ENCODE measurements at places on chromosomes 7 and 10. TPM values are rescaled to one million over a fixed set of nuclear protein-coding genes. Genes with fewer than 3 reads are reported as not detected.

The ABCB4 gene
- 6.7 TPM for total RNA-seq

The CREB5 gene
- 0.92 TPM for total RNA-seq

The MRPL43 gene
- total RNA-seq: 53.3 TPM

The RARRES2 gene
- 149 TPM for total RNA-seq

The CYP2E1 gene
- 0.93 TPM for total RNA-seq

The PRTFDC1 gene
- 3.1 TPM for total RNA-seq

DNA sequence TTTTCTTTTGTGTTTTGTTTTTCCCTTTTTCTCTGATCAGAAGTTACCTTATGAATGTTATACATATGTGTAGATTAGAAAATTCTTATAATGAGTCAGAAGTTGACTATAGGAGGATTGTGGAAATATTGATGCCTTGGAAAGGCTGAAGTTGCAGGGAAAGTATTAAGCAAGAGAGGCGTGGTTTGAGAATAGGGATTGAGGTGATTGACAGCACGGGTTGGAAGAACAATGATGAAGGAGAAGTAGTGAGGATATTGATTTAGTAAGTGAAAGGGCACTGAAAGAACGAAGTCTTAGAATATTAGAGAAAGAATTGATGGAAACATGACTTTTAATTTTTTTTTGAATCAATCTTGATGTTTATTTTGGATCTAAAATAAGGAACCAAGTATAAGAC is 176.0 kb downstream of the EXOC4 start:
- H3K4me1 ChIP-seq: no peaks in the 10 kb centered on the region
- no peaks in the 10 kb centered on the region for H3K36me3 ChIP-seq
- no peak for DNase-seq
- H3K4me3 ChIP-seq: no peak overlapping the region
- H3K27me3 ChIP-seq: no peaks in the 10 kb centered on the region
- no peak overlapping the region for H3K27ac ChIP-seq

- no peak for DNase-seq
- no peak overlapping the region for H3K27ac ChIP-seq
- H3K36me3 ChIP-seq: no peaks in the 10 kb centered on the region
Measured at GRCh38 chr10:6514180-6514579, 65.9 kb downstream of the PRKCQ start.

GRCh38 chr10:93106631-93107072 is 33.0 kb downstream of the CYP26A1 start:
- H3K4me3 ChIP-seq: no peak overlapping the region
- no peak overlapping the region for H3K27ac ChIP-seq
- H3K4me1 ChIP-seq: peaks cover 4% of the 10 kb centered on the region
- no peak for DNase-seq
- no peaks in the 10 kb centered on the region for H3K27me3 ChIP-seq
- H3K36me3 ChIP-seq: no peaks in the 10 kb centered on the region

DNA sequence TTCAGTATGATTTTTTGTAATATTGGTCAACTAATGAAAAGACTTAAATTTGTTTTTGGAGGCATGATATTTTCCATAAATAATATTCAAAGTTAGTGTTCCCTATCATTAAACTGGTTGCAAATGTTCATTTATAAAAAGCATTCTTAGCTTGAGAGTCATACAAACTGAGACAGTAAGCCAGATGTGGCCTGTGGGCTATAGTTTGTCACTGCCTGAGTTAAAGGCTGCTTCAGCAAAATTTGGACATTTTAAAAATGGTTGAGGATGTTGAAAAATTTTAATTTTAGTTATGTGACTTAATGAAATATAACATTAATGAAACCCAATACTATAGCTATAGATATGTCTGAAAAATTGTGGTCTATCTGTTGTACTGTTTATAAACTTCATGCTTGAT is 180.2 kb upstream of the CACNA2D1 start:
- H3K4me1 ChIP-seq: no peaks in the 10 kb centered on the region
- H3K27ac ChIP-seq: no peak overlapping the region
- DNase-seq: no peak
- H3K4me3 ChIP-seq: no peak overlapping the region

GRCh38 chr10:84156009-84156408 is 16.7 kb downstream of the GHITM start:
- no peak for DNase-seq
- no peaks in the 10 kb centered on the region for H3K27me3 ChIP-seq
- no peak overlapping the region for H3K27ac ChIP-seq
- H3K36me3 ChIP-seq: peaks cover 11% of the 10 kb centered on the region

- peak; percentile 68 for DNase-seq
- H3K27me3 ChIP-seq: no peaks in the 10 kb centered on the region
- H3K27ac ChIP-seq: peak overlapping the region; percentile 48
- peak overlapping the region; percentile 89 for H3K4me3 ChIP-seq
- H3K4me1 ChIP-seq: peaks cover 41% of the 10 kb centered on the region
Measured at GRCh38 chr7:194252-195009, 2.1 kb downstream of the FAM20C start.

DNA sequence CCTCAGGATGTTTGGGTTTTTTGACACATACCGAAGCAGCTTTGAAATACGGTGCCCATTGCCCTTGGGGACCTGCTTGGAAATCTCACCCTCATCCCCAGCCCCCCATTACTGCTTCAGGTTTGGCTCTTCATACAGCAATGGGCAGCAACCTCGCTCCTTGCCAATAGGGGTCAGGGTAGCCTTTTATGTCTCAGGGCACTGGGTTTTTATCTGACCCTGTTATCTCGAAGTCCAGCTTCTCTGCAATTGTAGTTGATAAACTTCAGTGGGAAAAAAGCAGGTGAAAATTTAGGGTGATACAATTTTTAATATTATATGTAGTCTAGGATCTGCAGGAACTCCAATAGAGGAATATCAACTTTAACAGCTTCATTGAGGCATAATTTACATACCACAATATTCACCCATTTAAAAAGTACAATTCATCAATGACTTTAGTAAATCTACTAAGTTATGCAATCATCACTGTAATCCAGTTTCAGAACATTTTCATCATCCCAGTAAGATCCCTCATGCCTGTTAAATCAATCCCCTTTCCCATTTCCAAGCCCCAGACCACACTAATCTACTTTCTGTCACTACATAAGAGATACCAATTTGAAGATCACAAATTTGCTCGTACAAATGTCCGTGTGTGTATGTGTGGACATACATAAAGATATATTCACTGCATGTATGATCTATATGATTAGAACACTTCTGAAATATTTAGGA is 386.2 kb downstream of the KCNMA1 start:
- no peaks in the 10 kb centered on the region for H3K36me3 ChIP-seq
- H3K4me3 ChIP-seq: no peak overlapping the region
- H3K27ac ChIP-seq: no peak overlapping the region
- no peak for DNase-seq
- peaks cover 55% of the 10 kb centered on the region for H3K4me1 ChIP-seq

DNA sequence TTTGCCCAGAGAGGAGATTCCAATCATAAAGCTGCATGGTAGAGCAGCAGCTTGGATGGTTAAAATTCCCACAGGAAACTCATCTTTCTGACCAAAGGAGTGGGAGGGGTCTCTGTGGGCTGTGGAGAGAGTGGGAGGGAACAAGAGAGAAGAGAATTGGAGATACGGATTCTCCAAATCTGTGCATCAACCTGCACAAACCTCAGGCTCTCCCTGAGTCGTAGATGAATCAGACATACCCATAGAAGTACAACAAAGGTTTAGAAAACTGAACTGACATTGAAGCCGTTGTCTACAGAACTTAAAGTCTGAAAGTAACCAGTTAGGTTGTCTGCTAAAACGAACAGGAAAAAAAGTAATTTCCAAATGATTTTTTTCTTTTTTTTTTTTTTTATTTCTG is 41.9 kb downstream of the CYCS start:
- H3K36me3 ChIP-seq: no peaks in the 10 kb centered on the region
- DNase-seq: no peak
- no peaks in the 10 kb centered on the region for H3K4me1 ChIP-seq
- H3K27ac ChIP-seq: no peak overlapping the region
- H3K4me3 ChIP-seq: no peak overlapping the region

GRCh38 chr10:102713539-102713813 is 721 bp downstream of the ARL3 start:
- H3K36me3 ChIP-seq: no peaks in the 10 kb centered on the region
- peaks cover 36% of the 10 kb centered on the region for H3K4me1 ChIP-seq
- H3K4me3 ChIP-seq: peak overlapping the region; percentile 78

DNA sequence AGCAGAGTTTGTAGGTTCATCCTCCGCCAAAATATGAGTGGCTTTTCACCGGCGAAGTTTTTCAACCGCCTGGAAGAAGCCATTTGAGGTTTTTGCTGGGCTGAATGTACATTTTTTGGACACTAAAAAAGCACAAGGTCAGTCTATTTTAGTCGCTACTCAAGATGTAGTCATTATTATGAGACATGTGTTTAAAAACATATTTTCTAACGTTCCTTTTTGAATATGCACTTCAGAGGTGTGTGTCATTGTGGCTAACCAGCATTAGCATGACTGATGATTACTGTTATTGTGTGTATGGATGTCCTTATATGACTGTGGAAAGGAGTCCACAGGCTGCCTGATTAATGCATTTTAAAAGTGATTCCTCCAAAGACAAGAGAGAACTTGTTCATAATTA is 605.4 kb downstream of the INHBA start:
- H3K36me3 ChIP-seq: no peaks in the 10 kb centered on the region
- no peak overlapping the region for H3K4me3 ChIP-seq
- no peaks in the 10 kb centered on the region for H3K4me1 ChIP-seq
- no peak for DNase-seq
- H3K27ac ChIP-seq: no peak overlapping the region
- H3K27me3 ChIP-seq: no peaks in the 10 kb centered on the region

GRCh38 chr10:47305566-47305965 is 5.6 kb downstream of the GDF10 start:
- H3K27me3 ChIP-seq: no peaks in the 10 kb centered on the region

GRCh38 chr7:47405286-47405904 is 176.5 kb downstream of the TNS3 start:
- DNase-seq: no peak
- peak overlapping the region; percentile 33 for H3K27ac ChIP-seq
- H3K4me3 ChIP-seq: no peak overlapping the region
- peaks cover 6% of the 10 kb centered on the region for H3K4me1 ChIP-seq
- H3K36me3 ChIP-seq: peaks cover 15% of the 10 kb centered on the region

- no peaks in the 10 kb centered on the region for H3K4me1 ChIP-seq
- no peaks in the 10 kb centered on the region for H3K36me3 ChIP-seq
- H3K27ac ChIP-seq: no peak overlapping the region
- H3K4me3 ChIP-seq: no peak overlapping the region
Measured at GRCh38 chr7:84529480-84530205, 335.1 kb upstream of the SEMA3A start.

GRCh38 chr10:11409357-11409756 is 202.1 kb downstream of the USP6NL start:
- H3K4me3 ChIP-seq: no peak overlapping the region
- H3K27me3 ChIP-seq: no peaks in the 10 kb centered on the region
- DNase-seq: no peak

DNA sequence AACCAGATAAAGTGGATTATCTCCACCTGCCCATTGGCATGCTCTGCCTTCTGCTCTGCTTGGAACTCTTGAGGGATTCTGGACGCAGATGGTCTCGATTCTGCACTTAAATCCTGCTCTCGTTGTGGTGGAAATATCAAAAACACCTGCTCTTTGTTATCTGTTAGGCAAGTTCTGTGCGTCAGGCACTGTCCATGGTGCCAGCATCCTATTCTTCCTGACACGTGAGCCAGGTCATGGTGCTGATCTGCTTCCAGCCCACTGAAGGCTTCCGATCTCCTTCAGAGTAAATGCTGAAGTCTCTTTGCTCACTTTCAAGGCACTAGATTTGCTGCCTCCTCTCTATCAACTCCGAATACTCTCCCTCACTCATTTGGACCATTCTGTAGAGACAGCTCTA is 505.6 kb downstream of the HTR7 start:
- no peak overlapping the region for H3K27ac ChIP-seq
- no peaks in the 10 kb centered on the region for H3K4me1 ChIP-seq
- no peak for DNase-seq
- H3K36me3 ChIP-seq: no peaks in the 10 kb centered on the region
- H3K4me3 ChIP-seq: no peak overlapping the region

DNA sequence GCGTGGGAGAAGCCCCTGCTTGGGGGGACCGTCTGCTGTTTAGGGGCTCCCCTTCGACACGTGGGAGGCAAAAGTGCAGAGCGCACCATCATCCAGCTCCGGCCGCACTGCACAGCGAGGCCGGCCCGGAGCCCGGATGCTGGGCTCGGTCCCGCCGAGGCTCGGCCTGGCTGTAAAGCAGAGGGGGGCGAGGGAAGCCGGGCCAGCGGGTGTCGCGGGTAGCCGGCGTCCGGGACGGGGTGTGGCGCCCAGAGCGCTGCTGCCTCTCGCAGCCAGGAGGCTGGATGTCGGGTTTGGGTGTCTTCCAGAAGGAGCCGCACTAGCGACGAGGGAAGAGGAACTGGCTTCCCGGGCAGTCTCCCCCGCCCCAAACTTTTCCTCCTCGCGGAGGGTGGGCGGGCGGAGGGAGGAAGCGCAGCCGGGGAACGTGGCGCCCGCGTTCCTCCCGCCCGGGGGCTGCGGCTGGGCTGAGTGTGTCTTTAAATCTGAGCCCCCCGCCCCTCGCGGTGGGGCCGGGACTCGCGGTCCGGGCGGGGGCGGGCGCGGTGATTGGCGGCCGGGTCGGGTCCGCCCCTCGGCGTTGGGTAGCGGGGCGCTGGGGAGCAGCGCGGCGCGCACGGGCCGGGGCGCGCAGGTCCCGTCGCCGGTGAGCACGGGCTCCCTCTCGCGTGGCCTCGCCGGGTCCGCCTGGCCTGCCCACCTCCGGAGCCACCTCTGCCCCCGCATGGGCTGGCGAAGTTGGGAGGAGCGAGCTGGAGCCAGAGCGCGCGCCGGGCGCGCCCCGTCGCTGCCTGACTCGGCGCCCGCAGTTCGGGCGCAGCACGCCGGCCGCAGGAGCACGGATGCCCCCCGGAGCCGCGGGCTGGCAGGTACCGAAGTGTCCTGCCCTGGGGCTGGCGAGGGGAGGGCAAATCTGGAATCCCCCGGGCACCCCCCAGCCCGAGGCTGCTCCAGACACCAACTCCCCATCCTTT is at the start of gene PALD1:
TSS of gene PALD1 (plus strand) at position 577 of the 974 bp plus-strand sequence. CDS start 47,185 bp downstream, outside the sequence.
- H3K36me3 ChIP-seq: no peaks in the 10 kb centered on the region
- H3K27ac ChIP-seq: peak within 1 kb of the TSS; percentile 25
- peak within 1 kb of the TSS; percentile 52 for H3K4me3 ChIP-seq
- H3K27me3 ChIP-seq: no peaks in the 10 kb centered on the region
- DNase-seq: no peak
- H3K4me1 ChIP-seq: no peaks in the 10 kb centered on the region

GRCh38 chr7:122676466-122676865 is 22.5 kb downstream of the RNF133 start:
- no peak for DNase-seq
- no peaks in the 10 kb centered on the region for H3K27me3 ChIP-seq
- H3K4me1 ChIP-seq: no peaks in the 10 kb centered on the region
- no peak overlapping the region for H3K4me3 ChIP-seq

Measured in liver (tissue), 10 donors.